ENCODE measurements at places on chromosomes 5 and 9.

- DNase-seq = peak; percentile 83
Observed at GRCh38 chr9:100028201-100028784, 70.5 kb downstream of the ERP44 start.

GRCh38 chr9:90680534-90680933, 37.9 kb upstream of the DIRAS2 start:
- no peak for DNase-seq

DNA sequence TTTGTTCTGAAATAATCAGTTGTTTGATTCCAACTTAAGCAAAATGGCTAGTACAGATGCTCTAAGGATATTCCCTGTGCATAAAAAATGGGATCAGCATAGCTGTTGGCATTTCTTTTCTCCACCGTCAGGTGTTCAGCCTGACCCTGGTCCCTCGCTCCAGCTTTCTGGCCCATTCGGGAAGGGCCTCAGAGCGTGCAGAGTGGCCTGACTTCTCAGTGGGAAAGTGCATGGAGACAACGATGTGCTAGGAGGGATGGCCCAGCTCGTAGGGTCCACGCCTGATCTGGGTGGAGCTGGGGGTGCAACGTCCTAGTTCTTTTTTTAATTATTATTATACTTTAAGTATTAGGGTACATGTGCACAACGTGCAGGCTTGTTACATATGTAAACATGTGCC, 319.1 kb upstream of the IRX4 start:
- DNase-seq = no peak

- DNase-seq = no peak
Observed at GRCh38 chr5:173689171-173689736, 72.8 kb upstream of the BOD1 start.

GRCh38 chr9:112905084-112905483, 14.4 kb upstream of the SLC46A2 start:
- no peak for DNase-seq

- DNase-seq = peak; percentile 9
Observed at GRCh38 chr5:172502969-172503368, 48.6 kb upstream of the SH3PXD2B start.

GRCh38 chr9:92295827-92296258, 2.3 kb upstream of the IARS1 start:
- peak; percentile 74 for DNase-seq

GRCh38 chr5:145587710-145588109, 247.4 kb downstream of the PRELID2 start:
- no peak for DNase-seq

DNA sequence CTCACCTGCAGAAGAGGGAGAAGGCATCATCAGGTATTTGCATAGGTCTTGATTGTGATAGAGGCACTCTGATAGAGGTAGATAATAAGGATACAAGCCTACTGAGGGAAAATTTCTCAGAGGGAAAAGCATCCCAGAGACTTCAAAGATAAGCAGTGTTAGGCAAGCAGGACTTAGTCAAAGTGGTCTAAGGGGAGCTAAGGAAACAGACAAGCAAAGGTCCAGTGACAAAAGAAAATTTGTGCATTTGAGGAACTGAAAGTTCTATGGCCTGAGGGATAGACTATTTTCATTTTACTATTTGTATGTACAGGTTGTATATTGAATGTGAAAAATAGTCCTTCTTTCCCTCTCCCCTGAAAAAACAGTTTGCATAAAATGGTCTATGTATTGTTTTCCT, 27.4 kb downstream of the OXCT1 start:
- peak; percentile 20 for DNase-seq

DNA sequence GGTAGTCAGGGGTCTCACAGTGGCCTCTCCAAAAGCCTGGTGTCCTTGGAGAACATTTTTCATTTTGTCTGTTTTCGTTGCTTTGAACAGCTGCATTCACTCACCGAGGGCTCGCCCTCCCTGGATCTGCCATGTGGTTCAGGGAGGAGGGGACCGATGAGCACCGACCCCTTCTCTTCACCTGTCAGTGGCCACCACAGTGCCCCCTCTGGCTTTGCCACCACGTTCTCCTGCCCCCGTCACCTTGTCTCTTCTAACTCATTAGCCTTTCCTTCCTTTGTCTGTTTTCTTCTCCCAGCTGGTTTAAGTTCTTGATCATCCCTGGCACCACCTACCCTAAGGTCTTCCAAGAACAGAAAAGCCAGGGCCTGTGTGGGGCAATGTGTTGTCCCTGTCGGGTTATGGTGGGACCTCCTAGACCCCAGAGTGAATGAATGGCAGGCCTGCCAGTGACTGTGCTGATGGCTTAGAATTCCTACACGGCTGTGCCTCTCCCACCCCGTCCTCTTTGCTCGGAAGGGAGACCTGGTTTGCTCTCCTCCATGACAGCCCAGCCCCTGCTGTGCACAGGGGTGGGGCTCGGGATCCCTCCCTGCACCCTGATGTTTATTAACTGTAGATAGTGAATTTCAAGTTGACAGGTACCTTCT, 90.0 kb downstream of the ANKRD33B start:
- no peak for DNase-seq

DNA sequence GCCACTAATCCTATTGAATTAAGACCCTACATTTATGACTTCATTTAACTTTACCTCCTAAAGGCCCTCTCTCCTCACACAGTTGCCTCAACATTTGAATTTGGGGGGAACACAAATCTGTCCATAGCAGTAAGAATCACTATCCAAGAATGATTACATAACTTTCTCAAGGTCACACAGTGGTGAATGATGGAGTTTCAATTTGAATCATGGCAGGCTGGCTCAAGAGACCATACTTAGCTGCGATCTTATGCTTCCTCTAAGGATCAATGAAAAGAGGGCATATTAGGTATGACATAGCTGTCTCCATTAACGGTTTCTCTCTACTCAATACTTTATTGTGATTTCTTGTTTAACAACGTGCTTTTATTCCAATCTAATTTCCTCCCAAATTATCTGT, 44.1 kb upstream of the PDE4D start:
- DNase-seq = no peak

- no peak for DNase-seq
Observed at GRCh38 chr5:150530951-150531588, 23.1 kb downstream of the NDST1 start.

DNA sequence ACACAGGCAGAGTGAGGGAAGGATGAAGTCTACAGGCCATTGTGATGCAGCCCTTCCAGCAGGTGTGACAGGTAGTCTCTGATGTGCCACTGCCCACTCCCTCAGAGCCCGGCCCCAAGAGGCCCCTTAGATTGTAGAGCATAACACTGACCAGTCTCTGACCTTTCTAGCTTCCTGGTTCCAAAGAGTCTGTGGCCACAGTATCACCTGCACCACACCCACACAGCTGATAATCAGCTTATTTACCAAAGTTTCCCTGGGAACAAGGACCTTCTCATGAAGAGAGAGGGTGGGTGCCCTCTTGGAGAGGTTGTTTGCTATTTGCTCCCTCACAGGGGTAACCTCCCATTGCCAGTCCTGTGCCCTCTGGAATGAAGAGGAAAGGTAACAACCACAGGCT, 11.0 kb upstream of the ACER2 start:
- no peak for DNase-seq

GRCh38 chr9:100014846-100015245, 84.0 kb downstream of the ERP44 start:
- DNase-seq = no peak

GRCh38 chr9:129487658-129488483, 133.0 kb downstream of the C9orf50 start:
- DNase-seq = no peak

GRCh38 chr5:125668884-125669283, 754.3 kb upstream of the GRAMD2B start:
- DNase-seq = peak; percentile 1

DNA sequence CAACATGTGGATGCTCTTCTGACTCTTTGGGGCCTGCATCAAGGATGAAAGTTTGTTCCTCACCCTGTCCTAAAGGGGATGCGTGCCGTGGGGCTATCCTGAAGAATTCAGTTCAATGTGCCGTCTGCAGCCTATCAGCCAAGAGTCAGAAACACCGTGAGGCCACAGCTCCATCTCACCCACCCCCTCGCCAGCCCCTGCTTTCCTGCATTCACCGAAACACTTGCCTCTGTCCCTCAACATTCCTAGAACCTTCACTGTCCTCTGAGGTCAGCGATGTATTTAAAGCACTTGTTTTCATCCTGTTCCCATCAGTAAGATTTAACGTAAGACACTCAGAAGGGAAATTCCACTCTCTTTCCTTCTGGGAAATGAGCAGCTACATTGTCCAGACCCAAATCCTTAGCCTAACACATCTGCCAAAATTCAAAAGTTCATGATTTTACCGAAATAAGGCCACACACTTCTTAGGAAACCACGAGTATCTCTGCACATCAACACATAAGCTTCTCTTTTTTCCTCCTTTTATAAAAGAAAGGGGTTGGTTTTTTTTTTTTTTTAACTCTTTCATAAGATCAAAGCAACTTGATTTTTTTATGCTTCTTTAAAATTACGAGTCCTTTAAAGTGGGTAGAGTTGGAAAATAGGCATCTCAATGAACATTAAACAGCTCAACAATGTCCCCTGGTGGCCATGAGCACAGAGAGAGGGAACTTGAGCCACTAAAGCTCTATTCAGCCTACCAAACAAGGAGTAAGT, 100.7 kb downstream of the SUSD1 start:
- peak; percentile 58 for DNase-seq

DNA sequence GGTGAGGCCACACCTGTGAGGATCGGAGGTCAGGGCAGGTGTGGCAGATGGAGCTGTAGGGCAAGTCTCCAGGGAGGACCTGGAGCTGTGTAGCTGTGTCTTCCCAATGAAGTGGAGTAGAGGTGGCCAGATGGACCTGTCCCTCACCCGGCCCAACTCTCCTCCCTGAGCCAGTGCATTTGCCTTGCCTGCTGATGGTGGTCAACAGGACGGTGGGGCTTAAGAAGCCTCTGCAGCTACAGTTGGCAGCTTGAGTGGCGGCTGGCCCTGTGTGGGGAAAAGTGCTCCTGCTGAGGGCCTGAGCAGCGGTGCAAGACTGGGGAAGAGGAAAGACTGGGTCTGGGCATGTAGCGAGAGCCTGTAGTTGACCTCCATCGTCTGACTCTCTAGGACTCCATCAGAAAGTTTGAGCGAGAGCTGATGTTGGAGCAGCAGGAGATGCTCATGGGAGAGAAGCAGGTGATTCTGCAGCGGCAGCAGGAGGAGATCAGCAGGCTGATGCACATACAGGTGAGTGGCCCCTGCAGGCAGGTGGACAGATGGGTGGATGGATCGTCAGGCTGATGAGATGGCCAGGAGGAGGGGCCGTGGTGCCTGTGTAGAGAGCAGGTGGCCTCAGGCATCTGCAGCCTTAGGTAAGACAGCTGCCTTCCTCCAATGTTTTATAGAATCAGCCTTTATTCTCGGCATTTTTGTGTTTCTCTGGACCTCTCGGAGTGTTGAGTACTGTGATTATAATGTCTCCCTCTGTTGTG, 24.9 kb downstream of the PITX1 start:
- DNase-seq = no peak

DNA sequence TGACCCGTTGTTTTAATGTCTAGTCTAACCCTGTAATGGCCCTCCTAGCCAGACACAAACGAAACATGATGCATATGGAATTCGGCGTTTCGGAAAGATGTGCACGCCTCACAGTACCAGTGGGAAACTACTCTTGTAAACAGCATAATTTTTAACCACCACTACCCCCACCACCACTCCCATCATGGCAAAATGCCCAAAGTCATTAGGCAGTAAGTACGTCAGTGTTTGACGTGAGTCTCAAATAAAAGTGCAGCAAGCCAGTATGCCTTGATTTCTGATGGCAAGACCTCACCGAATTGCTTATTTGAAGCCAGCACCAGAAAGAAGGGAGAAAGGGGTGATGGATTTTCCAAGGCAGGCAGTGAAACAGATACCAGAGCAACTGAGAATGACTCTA, 71.4 kb downstream of the ADRB2 start:
- DNase-seq = no peak

DNA sequence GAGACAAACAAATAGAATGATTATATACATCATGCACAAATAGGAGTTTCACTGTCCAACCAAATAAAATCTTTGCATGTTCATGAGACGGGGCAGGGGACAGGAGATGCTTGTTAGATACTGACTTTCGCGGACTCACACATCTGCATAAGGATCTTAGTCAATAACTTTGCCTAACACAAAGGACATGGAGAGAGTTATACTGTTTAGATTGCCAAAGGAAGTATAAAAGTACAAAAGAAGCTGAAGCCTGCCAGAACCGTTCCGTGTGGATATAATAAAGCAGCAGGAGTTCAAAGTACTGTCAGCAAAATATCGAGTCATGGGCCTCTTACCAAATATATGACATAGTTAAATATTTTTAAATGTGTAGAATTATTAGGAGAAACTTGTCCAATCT, 1148.4 kb downstream of the EFNA5 start:
- no peak for DNase-seq

DNA sequence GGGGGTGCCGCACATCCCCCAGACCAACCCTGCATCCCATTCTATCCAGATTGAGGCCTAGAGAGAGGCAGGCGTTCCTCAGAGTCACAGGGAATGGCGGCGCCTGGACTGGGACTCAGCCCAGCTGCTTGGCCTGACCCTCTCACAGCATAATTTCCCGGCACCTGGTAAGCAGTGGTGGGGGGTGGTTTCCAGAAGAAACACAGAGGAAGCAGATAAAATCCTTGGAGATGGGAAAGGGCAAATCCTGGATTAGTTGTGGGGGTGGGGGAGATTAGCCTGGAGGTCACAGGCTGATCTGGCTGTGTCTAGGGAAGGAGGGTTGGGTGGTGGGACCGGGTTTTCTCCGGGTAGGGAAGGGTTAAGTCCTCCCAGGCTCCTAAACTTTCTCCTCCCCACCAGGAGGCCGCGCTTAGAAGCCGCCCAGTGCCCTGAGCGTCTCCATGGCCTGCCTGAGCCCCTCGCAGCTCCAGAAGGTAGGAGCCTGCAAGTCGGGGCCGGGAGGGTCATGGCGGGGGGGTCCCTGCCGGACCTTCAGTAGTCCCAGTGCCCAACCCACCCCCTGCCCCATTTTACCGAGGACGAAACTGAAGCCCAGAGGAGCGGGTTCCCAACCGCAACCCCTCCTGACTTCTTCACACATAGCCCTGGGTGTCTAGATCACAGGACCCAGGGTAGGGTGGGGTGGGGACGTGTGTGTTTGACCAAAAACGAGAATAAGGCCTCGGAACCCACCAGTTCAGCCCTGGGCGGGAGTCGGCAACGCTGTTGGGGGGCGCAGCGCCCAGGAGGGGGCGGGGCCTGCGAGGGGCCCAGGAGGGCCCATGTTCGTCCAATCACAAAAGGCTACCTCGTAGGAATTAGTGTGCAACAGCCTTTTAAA, 1.3 kb downstream of the PHYHD1 start:
- peak; percentile 86 for DNase-seq

DNA sequence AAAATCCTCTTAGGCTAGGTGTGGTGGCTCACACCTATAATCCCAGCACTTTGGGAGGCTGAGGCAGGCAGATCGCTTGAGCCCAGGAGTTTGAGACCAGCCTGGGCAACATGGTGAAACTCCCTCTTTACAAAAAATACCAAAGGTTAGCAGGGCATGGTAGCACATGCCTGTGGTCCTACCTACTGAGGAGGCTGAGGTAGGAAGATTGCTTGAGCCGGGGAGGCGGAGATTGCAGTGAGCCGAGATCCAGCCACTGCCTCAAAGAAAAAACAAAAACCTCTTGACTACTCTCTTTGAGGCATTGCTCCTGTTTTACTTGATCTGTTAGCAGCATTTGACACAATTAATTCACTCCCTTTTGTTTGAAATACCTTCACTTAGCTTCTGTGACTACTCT, 20.7 kb downstream of the KIF2A start:
- no peak for DNase-seq

Data from OCI-LY7 (cell line).